ENCODE measurements at places on chromosomes 13 and 19.

DNA sequence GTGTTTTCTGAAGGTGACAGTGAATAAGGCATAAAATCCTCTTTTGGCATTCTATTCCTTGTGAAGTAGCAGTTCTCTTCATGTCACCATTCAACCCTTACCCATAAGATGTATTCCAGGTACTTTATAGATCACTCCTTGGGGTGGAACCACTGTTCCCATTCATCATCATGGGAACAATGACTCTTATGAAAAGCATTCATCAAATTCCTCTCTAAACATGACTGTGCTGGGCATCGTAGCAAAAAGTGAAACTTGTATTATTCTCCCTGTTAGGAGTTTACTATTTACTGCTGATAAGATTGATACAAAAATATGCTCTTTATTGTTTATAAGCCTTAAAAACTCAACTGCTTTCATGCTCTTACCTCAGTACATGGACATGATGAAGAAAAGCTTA, 793.4 kb downstream of the LIG4 start:
- DNase-seq = peak; percentile 7

- no peak for DNase-seq
These were observed 248.4 kb upstream of the ZNF507 start for GRCh38 chr19:32097011-32097410.

GRCh38 chr13:45206340-45206739, 5.5 kb upstream of the KCTD4 start:
- DNase-seq = peak; percentile 57

DNA sequence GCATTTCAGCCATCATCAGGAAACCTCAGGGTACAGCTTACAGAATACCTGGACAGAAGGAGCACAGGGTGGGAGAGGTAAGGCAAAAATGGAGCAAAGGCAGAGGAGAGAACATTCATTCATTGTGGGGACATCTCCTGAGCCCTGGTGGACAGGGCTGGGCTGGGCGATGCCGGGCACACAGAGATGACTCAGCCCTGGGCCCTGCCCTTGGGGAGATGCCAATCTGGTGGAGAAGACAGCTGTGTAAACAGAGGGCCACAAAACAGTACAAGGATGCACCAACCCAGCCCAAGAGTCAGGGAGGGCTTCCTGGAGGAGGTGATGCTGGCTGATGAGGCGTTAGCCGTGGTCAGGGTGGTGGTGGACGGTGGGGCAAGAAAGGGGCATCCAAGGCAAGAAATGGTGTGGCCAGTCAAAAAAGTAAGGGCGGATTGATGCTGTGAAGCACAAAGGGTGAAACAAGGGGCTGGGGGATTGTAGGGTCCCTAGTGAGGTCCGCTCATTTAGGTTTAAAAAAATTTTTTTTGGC, 3.6 kb upstream of the HAS1 start:
- peak; percentile 59 for DNase-seq

GRCh38 chr13:39284801-39285388, 246.6 kb downstream of the NHLRC3 start:
- no peak for DNase-seq

Data from hepatic stellate cell (primary cell).